Stimulated activated CD4-positive, alpha-beta T cell treated with anti-CD3 and anti-CD28 coated beads, Interleukin-15, amount 100 ng/mL, for 1 hour (primary cell): ENCODE measurements at places on chromosomes 6 and 20.

DNA sequence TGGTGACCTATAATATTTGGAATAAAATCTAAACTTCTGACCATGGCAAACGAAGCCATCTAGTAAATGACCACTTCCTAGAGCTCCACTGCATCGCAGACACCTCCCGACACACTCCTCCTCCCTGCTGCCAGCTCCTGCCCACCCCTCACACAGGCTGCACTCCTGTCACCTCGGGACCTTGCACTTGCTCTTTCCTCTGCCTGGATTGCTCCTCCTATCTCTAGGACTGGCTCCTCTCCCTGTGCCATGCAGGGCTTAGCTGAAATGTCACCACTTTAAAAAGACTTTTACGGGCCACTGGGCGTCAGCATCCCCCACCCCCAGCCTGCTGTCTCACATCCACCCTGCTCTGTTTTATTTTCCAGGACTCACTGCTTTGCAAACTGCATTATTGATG lies 87.6 kb upstream of the MC3R start:
- DNase-seq: no peak

DNA sequence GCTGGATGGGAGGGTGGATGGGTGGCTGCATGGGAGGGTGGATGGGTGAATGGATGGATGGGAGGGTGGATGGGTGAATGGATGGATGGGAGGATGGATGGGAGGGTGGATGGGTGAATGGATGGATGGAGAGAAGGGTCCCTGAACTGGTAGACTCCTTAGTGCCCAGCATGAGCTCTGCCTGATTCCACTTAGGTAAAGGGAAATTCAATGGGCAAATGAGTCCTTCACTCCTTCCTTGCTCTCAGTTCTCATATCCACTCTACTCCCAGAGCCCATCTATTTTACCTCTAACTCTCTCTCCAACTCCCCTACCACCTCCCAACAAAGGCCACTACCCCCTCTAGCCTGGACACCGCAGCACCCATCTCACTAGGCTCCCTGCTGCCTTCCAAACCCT lies 29.2 kb upstream of the NOL4L start:
- DNase-seq: no peak

- DNase-seq: no peak
Observed at GRCh38 chr6:15581751-15582150, 81.1 kb downstream of the DTNBP1 start.

- DNase-seq: no peak
Observed at GRCh38 chr20:25239387-25240370, 8.2 kb upstream of the PYGB start.

DNA sequence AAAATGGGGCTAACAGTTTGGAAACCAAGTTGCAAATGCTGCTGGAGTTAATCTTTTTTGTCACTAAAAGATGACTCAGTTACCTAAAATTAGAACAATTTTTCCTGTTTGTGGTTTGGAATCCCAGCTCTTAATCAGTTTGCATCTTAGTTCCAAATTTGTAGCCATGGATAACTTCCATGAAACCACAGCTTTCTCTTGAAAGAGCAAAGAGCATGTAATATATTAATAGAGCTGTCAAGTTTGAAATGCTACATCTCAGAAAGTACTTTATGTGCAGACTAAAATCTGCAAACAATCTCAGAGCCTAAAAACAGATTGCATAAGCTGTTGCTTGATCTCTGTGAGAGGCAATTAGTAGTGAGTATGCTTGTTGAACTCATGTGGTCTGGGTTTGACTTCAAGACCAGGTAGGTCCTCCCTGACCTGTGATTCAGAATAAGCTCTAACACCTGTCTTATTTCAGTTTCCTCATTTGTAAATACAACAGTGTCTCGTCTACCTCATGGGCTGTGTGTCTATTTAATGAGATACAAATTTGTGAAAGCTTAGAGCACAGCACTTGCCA lies 23.5 kb downstream of the DHX35 start:
- no peak for DNase-seq

- DNase-seq: no peak
Observed at GRCh38 chr6:149028767-149029405, 282.1 kb downstream of the UST start.
